Fibroblast of lung (primary cell): ENCODE measurements at places on chromosomes 16 and 17.

GRCh38 chr16:76985392-76986045, 205.5 kb upstream of the MON1B start:
- no peak for DNase-seq

GRCh38 chr16:69823831-69824563, 61.9 kb downstream of the WWP2 start:
- no peak for DNase-seq

GRCh38 chr17:31513731-31514427, 122.4 kb downstream of the RAB11FIP4 start:
- no peak for DNase-seq

GRCh38 chr17:56595831-56596690, 2.6 kb downstream of the NOG start:
- DNase-seq: no peak
